ENCODE measurements at places on chromosomes 5 and 9.

DNA sequence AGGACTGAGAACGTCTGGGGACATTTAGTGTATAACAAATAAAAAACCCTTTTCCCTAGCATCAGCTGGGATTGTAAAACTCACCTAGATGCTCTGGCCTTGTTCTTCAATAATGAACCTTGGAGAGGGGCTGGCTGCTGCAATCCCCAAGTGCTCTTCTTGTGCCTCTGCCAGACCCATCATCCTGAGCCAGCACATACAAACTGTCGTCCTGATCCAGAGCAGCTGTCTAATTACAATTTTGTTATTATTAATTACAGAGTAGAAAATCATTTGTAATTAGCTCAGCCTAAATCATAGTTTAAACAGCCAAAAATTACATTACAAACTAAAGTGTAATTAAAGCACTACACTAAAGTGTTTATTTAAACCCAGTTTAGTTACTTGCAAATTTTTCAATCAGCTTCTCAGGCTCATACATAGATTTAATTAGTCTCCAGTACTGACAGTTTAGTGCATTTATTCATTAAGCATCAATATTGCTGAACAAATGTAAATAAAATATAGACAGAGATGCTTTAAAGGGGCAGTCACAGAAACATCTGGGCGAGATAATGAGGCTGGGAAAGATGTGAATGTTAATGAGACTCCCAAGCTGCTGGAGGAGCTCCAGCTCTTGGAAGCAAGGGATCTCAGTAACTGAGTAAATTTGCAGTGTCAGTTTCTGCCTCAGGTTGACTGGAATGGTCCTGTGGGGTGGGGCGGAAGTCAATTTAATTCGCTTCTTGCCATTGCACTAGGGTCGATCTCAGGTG, 632.3 kb upstream of the TLE4 start:
- DNase-seq = no peak

GRCh38 chr5:154811653-154812465, 38.5 kb downstream of the FAXDC2 start:
- peak; percentile 13 for DNase-seq

GRCh38 chr5:171898386-171898785, 108.1 kb downstream of the FBXW11 start:
- DNase-seq = no peak

DNA sequence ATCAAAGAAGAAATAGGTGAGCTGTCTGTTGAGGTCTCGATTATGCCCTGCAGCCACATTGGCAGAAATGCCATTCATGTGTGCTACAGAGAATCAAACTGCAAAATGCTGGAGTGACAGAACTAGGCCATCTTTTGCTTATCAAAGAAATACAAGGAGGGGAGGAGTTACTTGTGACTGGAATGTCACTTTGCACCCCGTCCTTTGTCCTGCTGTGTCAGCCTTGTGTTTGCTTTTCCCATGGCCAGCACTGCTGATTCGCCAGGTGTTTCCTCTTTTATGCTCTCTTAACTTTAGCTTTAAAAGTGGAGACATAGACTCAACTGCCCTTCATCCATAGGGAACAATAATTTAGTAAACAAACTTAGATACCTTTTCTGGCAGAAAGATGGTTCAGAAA, 54.3 kb downstream of the SLC46A2 start:
- no peak for DNase-seq

DNA sequence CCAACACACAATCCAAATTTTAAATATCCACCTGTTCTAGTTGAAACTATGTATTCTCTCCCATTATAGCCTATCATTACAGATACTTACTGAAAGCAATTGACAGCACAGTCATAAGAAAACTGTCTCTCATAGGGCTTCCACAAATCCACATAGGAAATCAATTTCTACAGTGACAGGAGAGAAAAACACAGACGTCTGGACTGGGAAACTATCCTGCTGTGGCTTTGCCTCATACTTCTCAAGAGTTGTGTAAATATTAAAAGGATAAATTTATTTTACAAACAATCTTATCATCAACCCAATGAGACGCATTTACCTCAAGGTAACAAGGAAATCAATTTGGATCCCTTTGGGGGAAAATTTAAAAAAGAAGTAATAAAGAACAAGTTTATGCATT, 517.5 kb downstream of the EFNA5 start:
- DNase-seq = no peak

DNA sequence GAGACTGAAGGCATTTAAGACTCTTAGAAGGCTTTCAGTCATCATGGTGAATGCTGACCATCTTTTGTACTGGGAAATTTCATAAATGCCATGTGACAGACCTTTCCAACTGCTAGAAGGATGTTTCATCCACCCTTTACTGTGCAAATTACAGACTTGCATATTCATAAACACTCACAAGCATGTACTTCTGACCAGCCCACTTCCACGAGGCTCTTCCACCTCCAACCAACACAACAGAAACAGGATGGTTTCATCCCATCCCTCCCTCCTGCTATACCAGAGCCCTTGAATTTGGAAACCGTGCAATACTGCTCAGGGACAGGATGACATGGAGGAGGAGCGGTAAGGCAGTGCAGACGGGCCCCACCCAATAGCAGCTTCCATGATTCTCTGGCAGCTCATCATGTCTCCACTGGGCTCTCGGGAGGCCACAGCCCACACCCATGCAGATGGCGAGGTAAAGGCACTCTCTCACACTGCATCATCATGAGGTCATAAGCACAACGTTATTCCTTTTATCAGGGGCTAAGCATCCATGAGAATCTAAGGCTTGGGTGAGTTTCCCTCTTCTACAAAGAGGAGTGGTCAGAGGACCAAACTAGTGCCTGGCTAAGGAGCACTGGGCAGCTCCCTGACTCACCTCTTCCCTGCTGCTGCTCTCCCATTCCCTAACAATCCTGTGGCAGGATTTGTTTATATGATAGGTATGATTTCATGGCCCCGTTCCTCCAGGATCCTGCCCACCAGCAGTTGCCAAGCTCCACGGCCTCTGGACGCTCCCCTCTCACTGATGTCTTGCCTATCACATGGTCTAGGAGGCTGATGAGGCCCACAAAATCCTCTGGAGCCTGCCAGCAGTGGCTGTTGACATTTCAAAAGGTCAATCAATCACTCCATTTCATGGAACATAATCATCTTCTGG, 94.4 kb upstream of the FSTL4 start:
- no peak for DNase-seq

DNA sequence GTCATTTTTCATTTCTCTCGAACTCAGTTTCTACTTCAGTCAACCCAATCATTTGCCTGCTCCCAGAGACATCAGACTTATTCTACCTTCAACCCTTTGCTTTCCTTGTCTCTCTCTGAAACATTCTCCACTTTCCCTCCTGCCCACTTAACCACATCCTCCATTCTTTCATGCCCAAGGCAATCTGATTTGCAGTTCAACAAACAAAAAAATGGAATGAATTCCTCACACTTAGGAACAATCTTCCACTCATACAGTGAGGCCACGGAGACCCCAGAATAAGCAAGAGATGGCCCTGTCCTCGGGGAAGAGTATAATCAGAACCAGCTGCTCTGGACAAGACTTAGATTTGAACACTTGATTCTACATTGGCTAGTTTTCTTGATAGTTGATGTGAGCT, 180.5 kb downstream of the RFK start:
- DNase-seq = no peak

Measured in NT2/D1 (cell line).